ENCODE measurements at places on chromosomes 6 and 20. TPM values are rescaled to one million over a fixed set of nuclear protein-coding genes. Genes with fewer than 3 reads are reported as not detected.

- no peak for DNase-seq
Observed at GRCh38 chr6:68247782-68248181, 387.3 kb upstream of the ADGRB3 start.

- no peak for DNase-seq
Observed at GRCh38 chr6:7392402-7392801, 2.8 kb downstream of the RIOK1 start.

The ULBP3 gene
- not detected for total RNA-seq

- DNase-seq = no peak
Observed at GRCh38 chr6:90229331-90230010, 67.2 kb downstream of the BACH2 start.

GRCh38 chr6:125747589-125748405 is 1.6 kb upstream of the HEY2 start:
- DNase-seq = peak; percentile 33

DNA sequence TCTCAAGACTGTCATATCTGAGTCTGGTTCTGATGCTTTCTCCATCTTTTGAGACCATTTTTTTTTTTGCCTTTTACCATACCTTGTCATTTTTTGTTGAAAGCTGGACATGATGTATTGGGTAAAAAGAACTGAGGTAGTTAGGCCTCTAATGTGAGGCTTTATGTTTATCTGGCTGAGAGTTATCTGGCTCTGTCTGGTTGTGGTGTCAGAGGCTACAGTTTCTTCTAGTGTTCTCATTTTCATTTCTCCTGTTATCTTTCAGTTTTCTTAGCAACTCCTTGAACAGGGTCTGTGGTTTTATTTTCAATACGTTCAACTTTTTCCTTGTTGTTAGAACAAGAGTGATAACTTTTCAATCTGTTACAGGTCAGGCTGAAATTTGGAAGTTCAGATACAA is 49.2 kb upstream of the ATXN1 start:
- no peak for DNase-seq

Data from naive thymus-derived CD4-positive, alpha-beta T cell (primary cell).